ENCODE measurements at places on chromosomes 11 and 22.

DNA sequence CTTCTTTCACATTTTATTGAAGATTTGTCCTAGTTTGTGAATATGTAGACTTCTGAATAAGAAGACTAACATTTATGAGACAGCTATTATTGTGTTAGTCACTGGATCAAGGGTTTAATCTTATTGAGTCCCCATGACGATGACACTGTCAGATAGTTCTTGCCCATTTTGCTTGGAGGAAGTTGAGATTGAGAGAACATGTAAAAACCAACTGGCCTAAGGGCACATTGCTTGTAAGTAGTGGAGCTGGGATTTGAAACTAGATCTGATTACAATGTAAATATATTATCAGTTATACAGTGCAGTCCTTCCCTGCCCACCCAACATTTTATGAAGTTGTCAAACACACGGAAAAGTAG is 134.7 kb downstream of the HIPK3 start:
- DNase-seq = no peak

DNA sequence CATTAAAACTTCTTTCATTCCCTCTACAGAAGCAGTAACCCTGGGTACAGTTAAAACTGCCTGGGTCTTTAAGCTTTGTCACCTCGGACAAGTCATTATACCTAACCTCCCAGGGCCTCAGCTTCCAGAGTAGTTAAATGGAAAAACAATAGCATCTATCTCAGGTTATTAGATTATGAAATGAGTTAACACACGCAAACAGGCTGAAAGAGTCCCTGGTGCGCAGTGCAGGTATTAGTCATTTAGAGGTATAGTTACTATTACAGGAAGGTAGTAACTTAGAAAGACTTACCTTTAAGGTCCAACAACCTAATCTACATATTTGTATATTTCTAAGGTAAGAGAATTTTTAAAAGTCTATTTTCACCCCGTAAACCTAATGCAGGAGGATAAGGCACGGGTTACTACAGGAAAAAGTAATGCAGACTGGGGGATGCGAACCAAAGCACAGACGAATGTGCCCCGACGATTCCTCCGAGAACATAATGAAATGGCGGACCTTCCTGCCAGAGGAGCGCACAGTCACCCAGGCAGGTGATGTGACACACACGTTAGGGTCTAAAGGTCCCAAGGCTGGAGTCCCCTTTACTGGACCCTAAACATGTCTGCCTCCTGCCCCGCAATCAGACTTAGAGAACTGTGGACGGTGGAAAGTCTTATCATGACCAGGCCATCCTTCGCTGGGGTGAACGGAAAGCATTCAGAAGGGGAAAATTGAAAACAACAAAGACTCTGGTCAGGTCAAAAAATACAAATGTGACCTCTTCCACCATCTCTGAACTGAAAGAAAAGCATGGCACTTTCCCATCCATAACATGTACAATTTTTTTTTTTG is 1.3 kb downstream of the NAP1L4 start:
- DNase-seq = no peak

DNA sequence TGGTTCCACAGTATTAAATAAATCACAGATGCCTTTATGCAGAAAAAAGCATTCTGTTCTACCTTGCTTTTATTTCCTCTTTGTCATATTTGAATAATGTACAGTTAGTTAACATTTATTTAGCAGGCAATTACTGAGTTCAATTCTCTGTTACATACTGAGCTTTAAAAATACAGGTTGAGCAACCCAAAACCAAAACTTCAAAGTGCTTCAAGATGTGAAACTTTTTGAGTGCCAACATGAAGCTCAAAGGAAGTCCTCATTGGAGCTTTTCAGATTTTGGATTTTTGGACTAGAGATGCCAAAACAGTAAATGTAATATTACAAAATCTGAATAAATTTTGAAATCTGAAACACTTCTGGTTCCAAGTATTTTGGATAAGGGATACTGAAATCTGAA is 54.1 kb downstream of the PDHX start:
- DNase-seq = no peak

- no peak for DNase-seq
Measured at GRCh38 chr22:41922328-41922727, 4.3 kb downstream of the TNFRSF13C start.

DNA sequence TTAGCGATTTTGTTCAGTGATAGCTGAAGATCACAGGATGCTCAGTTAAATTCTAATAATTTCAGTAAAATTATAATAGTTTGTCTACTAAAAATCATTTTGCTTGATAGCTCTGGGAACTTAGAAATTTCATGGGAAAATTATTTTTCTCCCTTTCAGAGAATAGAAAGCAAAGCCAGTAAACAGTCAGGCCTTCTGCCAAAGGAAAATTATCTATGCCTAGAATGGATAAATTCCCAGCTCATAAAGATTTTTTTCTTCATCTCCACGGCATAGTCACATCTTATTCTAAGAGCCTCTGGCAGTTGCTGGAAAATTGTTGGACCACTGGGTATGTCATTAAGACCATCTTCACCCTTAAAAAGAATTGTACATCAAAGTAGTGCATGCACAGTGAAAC is 169.6 kb upstream of the ANO3 start:
- no peak for DNase-seq

DNA sequence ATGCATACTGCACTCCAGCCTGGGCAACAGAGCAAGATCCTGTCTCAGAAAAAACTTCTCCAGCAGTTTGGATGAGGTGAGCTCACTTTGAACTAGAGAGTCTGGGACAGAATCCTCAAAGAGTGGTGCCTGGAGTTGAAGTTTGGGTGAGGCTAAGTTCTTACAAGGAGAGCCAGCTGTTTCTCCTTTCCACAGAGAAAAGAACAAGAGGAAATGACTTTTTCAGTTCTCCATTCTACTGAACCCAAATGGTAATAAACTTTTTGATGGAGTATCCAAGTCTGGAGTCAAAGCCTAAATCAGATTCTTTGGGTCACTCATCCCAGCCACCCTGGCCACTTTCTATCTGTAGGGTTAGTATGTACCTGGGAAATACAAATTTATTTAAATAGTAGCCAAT is 102.7 kb downstream of the TRAF6 start:
- DNase-seq = no peak

GRCh38 chr11:8168485-8169257 is at the start of gene RIC3:
TSS of gene RIC3 (minus strand) at chr11:8169025. CDS start at chr11:8168989, 36 bp downstream.
- no peak for DNase-seq

- no peak for DNase-seq
Measured at GRCh38 chr11:32316232-32316631, 119.1 kb downstream of the WT1 start.

DNA sequence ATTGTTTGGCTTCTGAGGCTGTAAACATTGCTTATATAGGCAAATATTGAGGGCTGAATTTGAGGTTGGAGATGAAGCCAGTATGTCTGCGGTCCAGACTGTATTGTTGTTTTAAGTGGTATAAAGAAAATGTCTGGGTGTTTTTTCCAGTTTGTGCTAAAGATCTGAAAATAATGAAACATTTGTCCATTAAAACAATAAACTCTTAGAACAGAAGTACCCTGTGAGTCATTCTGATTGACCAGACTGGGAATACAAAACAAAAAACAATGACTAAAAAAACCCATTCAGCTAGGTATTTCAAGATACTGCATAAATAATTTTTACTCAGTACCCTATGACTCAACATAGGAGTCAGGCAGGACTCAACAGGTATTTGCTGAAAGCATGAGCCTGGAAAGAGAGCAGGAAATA is 20.4 kb downstream of the ALKBH8 start:
- peak; percentile 89 for DNase-seq

DNA sequence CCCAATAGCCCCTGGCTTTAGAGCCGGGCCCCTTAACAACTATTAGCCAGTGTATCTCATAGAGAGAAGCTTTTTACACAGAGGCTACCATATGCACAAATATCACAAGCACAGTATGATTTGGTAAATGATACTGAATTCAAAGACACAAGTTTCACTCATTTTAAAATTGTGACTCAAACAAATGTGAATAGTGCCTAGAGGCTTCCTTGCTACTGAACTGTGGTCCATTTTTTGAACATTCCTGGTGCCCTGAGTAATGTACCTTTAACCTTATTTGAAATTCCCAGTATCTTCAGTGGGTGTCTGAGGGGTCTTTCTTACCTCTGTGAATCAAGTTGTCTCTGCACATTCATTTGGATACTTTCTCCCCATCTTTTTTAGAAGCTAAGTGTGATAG is 156.2 kb downstream of the MAML2 start:
- no peak for DNase-seq

- no peak for DNase-seq
Measured at GRCh38 chr11:62306227-62306626, 7.4 kb upstream of the SCGB1D4 start.

- peak; percentile 5 for DNase-seq
Measured at GRCh38 chr11:15569305-15570025, 454.7 kb downstream of the INSC start.

GRCh38 chr11:17734986-17735817 is 621 bp downstream of the KCNC1 start:
- peak; percentile 67 for DNase-seq

- DNase-seq = no peak
Measured at GRCh38 chr11:130101661-130102060, 32.0 kb downstream of the APLP2 start.

DNA sequence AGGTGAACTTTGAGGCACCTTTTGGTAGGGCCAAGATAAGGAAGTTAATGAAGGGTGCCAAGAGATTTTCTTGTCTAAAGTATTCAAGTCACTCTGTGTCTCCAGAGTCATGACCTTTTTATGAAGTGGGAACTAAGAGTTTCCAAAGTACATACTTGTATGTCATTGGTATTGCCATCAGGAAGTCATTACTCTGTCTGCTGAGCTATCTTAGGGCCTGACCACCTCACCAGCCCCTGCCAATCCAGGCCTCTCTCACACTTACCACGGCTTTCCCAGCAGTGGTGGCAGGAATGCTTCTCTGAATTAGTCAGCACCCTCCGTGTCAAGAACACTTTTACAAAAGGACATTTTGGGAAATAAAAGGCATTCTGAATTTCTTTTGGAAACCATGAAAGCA is 192.8 kb upstream of the MTNR1B start:
- peak; percentile 24 for DNase-seq

DNA sequence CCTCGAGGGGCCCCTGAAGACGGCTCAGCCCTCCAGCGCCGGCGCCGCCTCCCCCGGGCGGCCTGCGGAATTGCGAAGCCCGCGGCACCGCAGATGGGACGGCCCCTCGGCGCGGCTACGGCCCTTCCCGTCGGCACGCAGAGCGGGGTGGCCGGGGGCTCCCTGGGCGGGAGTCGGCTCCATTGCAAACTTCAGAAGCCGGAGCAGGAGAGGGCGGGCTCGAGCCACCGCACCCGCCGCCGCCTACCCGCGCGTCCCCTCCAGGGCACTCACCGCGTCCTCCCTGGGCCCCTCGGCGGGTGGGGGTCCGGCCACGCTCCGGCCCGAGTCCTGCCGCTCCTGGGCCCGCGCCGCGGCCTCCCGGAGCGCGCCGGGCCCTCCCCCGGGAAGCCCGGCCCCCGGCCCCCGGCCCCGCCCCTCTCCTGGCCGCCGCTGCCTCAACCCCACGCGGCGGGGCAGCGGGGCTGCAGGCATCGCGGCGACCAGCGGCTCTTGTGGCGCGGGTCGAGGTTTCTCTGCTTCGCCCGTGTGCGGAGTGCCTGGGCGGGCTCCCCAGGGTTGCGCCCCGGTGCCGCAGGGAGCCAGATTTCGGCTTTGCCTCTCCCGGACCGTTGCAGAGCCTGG is at the start of gene PACSIN3:
Gene PACSIN3 (minus strand): TSS at position 359 of the 624 bp plus-strand sequence. CDS start 3,707 bp downstream, outside the sequence.
- no peak for DNase-seq

DNA sequence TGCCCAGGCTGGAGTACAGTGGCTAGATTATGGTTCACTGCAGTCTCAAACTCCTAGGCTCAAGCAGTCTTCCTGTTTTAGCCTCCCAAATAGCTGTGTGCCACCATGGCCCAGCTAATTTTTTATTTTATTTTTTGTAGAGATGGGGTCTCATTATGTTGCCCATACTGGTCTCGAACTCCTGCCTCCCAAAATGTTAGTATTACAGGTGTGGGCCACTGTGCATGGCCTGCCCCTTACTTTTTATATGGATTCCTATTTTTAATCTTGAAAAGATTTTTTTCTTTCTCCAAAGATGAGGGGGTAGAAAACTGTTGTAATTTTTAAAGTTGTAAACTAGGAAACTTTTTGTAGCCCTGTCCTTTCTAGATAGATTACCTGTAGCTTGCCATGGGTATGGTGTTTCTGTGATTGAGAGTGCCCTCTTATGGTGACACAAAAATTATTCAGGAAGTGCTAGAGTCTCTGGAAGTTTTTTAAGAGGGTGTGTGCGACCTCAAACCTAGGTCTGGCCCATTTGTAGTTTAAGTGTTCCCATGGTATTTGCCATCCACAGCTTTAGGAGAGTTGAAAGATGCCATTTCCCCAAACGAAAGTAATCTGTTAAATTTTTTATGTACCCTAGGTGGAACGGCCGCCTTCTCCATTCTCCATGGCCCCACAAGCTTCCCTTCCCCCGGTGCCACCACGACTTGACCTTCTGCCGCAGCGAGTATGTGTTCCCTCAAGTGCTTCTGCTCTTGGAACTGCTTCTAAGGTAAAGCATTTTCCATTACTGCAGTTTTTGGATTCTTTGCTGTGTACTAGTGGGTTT is 32.4 kb downstream of the MCAM start:
- peak; percentile 55 for DNase-seq

- DNase-seq = peak; percentile 3
Measured at GRCh38 chr11:109892321-109892794, 200.8 kb upstream of the ZC3H12C start.

DNA sequence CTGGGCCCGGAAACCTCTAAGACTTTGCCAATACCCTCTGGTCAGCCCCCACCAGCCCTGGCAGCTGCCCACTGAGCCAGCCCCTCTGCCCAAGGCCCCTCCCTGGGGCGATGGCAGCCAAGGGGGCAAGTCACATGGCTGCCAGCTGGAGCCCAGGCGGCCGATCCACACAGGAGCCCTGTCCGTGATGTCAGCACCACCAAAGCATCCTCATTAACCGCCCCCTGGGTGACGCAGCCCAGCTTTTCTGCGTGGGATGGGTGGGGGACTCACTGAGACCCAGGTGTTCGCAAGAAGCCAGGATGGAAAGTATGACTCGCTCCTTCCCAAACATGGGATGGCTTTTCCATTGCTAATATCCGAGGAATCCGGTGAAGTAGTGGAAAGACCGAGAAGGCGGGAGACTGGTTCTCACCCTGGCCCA is 46.6 kb upstream of the WNT7B start:
- DNase-seq = peak; percentile 78

DNA sequence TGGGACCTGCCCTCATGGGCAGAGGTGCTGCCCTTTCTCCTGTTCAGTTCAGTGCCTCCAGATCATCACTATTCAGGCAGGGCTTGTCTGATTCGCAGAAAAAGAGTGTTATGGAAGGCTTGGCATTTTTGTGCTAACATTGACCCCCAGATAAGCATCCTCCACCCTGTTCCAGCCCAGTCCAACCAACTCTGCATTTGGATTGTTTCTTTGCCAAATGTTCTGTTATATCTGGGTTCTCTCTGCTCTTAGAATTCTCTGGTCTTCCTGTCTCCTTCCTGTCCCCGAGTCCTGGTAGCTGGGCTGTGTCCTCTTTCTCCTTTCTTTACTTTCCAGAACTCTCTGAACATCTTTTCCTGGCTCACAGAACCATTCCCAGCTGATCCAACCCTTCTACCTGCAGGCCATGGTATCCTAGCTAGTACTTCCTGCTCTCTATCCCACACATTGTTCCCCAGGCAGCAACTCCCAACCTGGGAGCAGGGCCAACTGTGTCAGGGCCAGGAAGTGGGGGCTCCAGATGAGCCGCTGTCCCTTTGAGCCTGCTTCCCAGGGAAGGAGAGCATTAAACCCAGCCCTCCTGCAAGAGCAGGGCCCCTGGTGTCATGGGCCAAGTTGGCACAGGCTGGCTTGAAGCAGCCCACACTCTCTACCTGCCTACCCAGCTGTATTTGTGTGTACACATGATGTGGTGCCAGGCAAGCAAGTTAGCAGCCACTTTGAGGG is 280.7 kb upstream of the CADM1 start:
- no peak for DNase-seq
